ENCODE measurements at places on chromosomes 13 and 19.

DNA sequence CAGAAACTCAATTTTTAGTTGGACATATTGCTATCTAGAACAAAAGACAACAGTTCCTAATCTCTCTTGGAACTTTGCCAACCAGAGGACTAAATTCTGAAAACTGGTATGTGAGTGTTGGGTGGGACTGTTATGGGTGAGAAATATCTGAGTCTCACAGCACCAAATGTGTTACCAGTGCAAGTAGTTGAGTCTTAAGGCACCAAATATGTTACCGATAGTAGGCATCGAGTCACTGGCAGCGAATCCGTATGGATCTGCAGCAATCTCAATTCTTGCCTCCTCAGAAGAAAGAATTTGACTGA lies 575.2 kb downstream of the DACH1 start:
- no peak overlapping the region for H3K4me3 ChIP-seq
- no peaks in the 10 kb centered on the region for H3K36me3 ChIP-seq
- H3K4me1 ChIP-seq: peaks cover 14% of the 10 kb centered on the region
- H3K27ac ChIP-seq: peak overlapping the region; percentile 89
- H3K27me3 ChIP-seq: peaks cover 7% of the 10 kb centered on the region
- DNase-seq: no peak

DNA sequence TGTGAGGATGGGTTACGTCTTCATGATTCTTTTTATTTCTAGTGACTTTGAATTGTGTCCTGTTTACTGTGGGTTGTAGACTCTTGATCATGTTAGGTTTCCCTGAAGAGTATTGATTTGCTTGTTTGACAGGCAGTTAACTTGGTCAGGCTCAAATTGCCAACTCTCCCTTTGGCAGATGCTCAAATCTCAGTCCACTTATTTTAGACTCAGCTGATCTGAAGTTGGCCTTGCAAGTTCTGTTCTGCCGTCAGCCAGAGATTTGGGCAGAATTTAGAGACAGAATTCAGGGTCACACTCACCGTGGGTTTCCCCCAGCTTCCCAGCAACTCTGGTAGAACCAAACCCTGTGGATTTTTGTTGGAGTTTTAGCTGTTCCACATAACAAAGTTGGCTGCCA lies 71.6 kb upstream of the TEX29 start:
- peaks cover 27% of the 10 kb centered on the region for H3K4me1 ChIP-seq
- DNase-seq: no peak
- H3K27me3 ChIP-seq: no peaks in the 10 kb centered on the region
- H3K36me3 ChIP-seq: peaks cover 79% of the 10 kb centered on the region
- no peak overlapping the region for H3K27ac ChIP-seq
- H3K4me3 ChIP-seq: no peak overlapping the region

DNA sequence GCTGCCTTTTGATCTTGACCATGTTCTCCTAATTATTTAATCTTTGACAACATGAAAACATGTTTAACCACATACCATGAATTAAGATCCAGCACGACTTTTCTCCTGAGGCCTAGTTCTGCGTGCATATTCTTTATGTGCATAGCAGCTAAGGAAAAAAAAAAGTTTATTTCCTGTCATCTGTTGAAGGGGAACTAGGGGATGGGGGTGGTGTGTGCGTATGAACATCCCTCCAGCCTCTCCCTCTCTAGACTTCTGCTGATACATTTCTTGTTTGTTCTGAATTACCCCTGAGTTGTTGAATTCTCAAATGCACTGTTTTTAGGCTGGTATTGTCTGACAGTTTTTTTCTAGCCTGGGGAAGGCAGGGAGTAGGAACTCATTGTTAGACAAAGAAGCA lies 543.3 kb downstream of the FGF9 start:
- H3K4me1 ChIP-seq: peaks cover 9% of the 10 kb centered on the region
- DNase-seq: no peak
- H3K4me3 ChIP-seq: no peak overlapping the region
- H3K27ac ChIP-seq: no peak overlapping the region
- no peaks in the 10 kb centered on the region for H3K27me3 ChIP-seq

GRCh38 chr13:57653229-57653989 lies 21.9 kb downstream of the PCDH17 start:
- H3K27me3 ChIP-seq: no peaks in the 10 kb centered on the region
- no peak for DNase-seq
- H3K27ac ChIP-seq: no peak overlapping the region
- no peaks in the 10 kb centered on the region for H3K4me1 ChIP-seq

GRCh38 chr13:103898481-103898880 lies 832.3 kb upstream of the SLC10A2 start:
- H3K4me3 ChIP-seq: no peak overlapping the region
- H3K36me3 ChIP-seq: no peaks in the 10 kb centered on the region
- DNase-seq: no peak
- no peak overlapping the region for H3K27ac ChIP-seq

GRCh38 chr19:55251341-55252081 lies 7.3 kb downstream of the PPP6R1 start:
- peaks cover 22% of the 10 kb centered on the region for H3K36me3 ChIP-seq
- peak overlapping the region; percentile 98 for H3K27ac ChIP-seq
- H3K4me3 ChIP-seq: peak overlapping the region; percentile 98
- H3K4me1 ChIP-seq: peaks cover 55% of the 10 kb centered on the region

DNA sequence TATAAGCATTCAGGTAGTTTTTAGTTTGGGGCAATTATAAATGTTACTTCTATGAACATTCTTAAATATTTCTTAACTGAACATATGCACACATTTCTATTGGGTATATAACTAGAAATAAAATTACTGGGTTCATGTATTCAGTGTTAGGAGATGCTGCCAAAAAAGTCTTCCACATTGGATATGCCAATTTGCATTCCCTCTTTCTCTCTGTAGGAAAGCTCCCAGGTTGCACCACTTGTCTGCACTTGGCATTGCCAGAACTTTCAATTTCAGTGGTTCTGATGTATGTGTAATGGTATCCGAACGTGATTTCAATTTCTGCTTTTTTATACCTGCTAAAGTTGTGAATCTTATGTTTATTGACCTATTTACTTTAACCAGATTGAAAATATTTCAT lies 972.1 kb upstream of the PRR20A start:
- no peaks in the 10 kb centered on the region for H3K27me3 ChIP-seq
- no peaks in the 10 kb centered on the region for H3K4me1 ChIP-seq
- H3K27ac ChIP-seq: no peak overlapping the region
- no peak for DNase-seq
- H3K4me3 ChIP-seq: no peak overlapping the region

DNA sequence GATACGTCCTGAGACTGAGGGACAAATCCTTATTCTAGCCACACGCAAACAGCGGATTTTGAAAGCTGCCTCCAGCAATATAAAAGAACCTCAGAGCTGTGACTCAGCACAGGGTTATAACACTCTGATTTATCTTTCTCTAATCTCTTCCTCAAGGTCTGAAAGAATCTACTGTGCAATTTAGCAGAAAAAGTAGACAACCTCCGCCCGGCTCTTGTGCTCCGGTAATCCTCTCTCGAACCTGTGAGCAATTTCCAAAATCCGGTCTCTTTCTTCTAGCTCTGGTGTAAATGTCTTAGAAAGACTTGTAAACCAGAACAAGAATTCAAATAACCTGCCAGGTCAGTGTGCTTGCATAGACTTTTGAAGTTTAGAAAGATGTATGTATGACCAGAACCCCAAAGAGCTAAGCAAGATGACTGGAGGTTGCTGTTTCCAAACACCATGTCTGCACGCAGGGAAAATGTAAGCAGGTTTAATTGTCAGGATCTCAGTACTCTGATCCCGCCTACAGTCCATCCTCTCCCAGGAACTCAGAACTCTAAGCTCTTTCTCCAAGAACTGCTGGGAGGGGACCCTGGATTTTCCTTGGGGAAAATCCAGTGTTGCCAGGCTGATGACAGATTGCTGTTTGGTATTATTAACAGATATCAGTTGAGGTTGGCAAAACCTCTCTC lies 338.1 kb downstream of the RFC3 start:
- H3K27ac ChIP-seq: no peak overlapping the region
- no peak for DNase-seq
- H3K4me3 ChIP-seq: no peak overlapping the region
- peaks cover 8% of the 10 kb centered on the region for H3K4me1 ChIP-seq
- no peaks in the 10 kb centered on the region for H3K36me3 ChIP-seq
- peaks cover 8% of the 10 kb centered on the region for H3K27me3 ChIP-seq

DNA sequence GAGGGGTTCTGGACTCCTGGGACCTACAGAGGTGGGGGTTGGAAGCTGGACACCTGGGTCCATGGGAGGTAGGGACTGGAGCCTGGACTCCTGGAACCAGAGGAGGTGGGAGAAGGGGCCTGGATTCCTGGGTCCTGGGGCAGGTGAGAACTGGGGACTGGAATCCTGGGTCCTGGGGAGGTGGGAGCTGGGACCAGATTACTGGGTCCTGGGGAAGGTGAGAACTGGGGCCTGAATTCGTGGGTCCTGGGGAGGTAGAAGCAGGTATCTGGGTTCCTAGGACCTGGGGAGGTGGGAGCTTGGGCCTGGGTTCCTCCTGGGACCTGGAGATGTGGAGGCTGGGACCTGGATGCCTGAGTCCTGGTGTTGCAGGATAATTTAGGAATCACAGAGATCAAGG lies 653 bp downstream of the CLEC4M start:
- peaks cover 15% of the 10 kb centered on the region for H3K36me3 ChIP-seq
- no peak for DNase-seq
- H3K4me3 ChIP-seq: peak overlapping the region; percentile 15
- peaks cover 27% of the 10 kb centered on the region for H3K4me1 ChIP-seq

- H3K27me3 ChIP-seq: no peaks in the 10 kb centered on the region
- H3K27ac ChIP-seq: peak overlapping the region; percentile 95
- H3K36me3 ChIP-seq: peaks cover 3% of the 10 kb centered on the region
- peak overlapping the region; percentile 67 for H3K4me3 ChIP-seq
Observed at GRCh38 chr13:40599124-40599523, 67.3 kb downstream of the FOXO1 start.

- no peaks in the 10 kb centered on the region for H3K27me3 ChIP-seq
- H3K36me3 ChIP-seq: no peaks in the 10 kb centered on the region
- no peak overlapping the region for H3K4me3 ChIP-seq
Observed at GRCh38 chr13:96274046-96274445, 184.1 kb downstream of the HS6ST3 start.

DNA sequence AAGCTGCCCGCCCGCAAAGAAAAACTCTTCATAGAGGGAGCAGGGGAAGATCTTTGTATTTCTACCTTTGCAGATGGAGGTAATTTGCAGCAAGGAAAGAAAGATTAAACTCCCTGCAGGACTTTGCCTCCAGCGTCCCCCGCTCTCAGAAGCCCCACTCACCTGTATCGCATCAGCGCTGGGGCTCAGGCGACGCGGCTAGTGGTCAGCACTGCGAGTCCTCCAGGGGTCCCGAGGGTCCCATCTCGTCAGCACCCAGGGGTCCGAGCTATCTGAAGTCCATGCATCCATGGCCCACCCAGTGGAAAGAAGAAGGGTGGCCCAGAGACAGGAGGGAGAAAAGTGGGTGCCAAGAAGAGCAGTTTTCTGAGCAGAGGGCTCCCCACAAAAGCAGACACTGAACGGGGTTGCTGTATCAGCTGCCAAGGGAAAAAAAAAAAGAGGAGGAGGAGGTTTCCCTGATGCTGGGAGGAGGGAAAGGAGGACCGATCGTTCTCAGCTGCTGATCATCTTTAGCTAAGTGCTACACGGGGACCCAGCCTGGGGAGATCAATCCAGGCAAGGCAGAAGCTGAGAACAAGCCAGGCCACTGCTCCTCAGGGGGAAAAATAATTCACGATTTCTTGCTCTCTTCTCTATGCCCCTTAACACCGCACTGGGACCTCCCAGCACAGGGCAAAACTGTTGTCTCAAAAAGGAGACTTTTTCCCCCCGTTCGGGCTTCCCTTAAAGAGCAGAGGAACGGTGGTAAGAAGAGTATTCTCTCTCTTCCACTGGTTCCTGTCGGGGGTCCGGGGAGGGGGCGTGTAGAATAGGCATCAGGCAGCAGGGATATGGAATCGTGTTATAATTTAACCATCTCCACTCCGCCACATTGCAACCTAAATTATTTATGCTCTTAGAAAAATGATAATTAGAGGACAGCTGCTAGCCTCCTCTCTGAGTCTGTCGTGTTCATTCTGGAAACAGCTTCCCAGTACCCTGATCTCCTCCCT lies 117.7 kb upstream of the CACNA1A start:
- H3K4me1 ChIP-seq: peaks cover 9% of the 10 kb centered on the region
- DNase-seq: no peak
- H3K27me3 ChIP-seq: peaks cover 56% of the 10 kb centered on the region
- no peaks in the 10 kb centered on the region for H3K36me3 ChIP-seq
- H3K27ac ChIP-seq: no peak overlapping the region

GRCh38 chr13:44843403-44843802 lies 145.9 kb downstream of the NUFIP1 start:
- DNase-seq: no peak
- no peaks in the 10 kb centered on the region for H3K36me3 ChIP-seq
- no peaks in the 10 kb centered on the region for H3K4me1 ChIP-seq
- H3K27ac ChIP-seq: no peak overlapping the region
- H3K4me3 ChIP-seq: no peak overlapping the region

DNA sequence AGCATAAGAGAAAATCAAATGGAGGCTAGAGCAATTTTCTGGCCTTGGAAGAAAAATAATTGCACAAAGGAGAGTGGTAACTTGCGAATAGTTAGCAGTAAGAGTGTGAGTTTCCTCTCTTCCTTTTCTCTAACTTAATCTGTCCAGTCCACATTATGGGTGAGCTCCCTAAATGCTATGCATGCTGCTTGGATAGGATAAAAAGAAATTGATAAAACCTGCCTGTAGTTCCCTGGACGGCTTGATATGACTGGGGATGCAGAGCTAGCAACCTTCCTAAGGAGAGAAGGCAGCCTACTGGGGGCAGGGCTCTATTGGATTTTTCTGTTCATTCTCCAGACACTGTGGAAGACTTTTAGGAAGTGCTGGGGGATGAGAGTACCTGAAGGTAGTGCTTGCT lies 311.3 kb downstream of the LMO7 start:
- H3K4me3 ChIP-seq: no peak overlapping the region
- no peaks in the 10 kb centered on the region for H3K36me3 ChIP-seq
- no peak overlapping the region for H3K27ac ChIP-seq
- no peak for DNase-seq

GRCh38 chr13:97005625-97006262 lies 11.5 kb upstream of the OXGR1 start:
- no peaks in the 10 kb centered on the region for H3K36me3 ChIP-seq
- no peak overlapping the region for H3K4me3 ChIP-seq
- DNase-seq: no peak
- peaks cover 11% of the 10 kb centered on the region for H3K4me1 ChIP-seq
- H3K27ac ChIP-seq: no peak overlapping the region

- no peaks in the 10 kb centered on the region for H3K27me3 ChIP-seq
- no peak overlapping the region for H3K4me3 ChIP-seq
Observed at GRCh38 chr19:55305491-55305890, 19.6 kb downstream of the TMEM150B start.

DNA sequence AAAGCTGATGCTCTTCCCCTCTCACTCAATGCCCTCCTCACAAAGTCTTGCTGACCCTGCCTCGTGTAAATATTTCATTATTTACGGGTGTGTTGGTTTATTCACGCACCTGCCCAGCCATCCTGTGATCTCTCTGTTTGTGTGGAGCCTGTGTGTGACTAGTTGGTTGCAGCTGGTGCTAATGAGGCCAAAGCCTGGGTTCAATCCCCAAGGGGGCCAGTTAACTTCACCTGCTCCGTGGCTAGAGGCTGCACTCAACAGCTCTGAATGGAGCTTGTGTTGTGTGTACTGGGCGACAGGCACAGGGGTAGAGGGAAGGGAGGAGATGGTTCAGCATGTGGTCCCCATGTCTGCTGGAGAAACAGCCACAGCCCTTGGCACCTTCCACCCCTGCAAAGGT lies 109.5 kb downstream of the DNAJC15 start:
- H3K4me1 ChIP-seq: peaks cover 4% of the 10 kb centered on the region
- DNase-seq: no peak
- H3K27me3 ChIP-seq: peaks cover 19% of the 10 kb centered on the region
- no peak overlapping the region for H3K27ac ChIP-seq

GRCh38 chr13:22118158-22118557 lies 447.3 kb downstream of the FGF9 start:
- no peak overlapping the region for H3K4me3 ChIP-seq
- H3K4me1 ChIP-seq: peaks cover 76% of the 10 kb centered on the region
- DNase-seq: no peak
- no peaks in the 10 kb centered on the region for H3K27me3 ChIP-seq
- H3K36me3 ChIP-seq: peaks cover 14% of the 10 kb centered on the region
- no peak overlapping the region for H3K27ac ChIP-seq

All from stimulated activated naive B cell treated with anti-CD40 and anti-IgM and Interleukin-4, amounts not matched to agents 10 μg/mL and 1 μg/mL and 100 μg/mL, for 72 hours (primary cell).